ENCODE measurements at places on chromosomes 7 and 10. TPM values are rescaled to one million over a fixed set of nuclear protein-coding genes. Genes with fewer than 3 reads are reported as not detected.
A peak's percentile ranks its signal among the peaks of the same experiment; 100 is the strongest.

Gene PIP
- total RNA-seq, result not detected

- H3K4me3 ChIP-seq, result no peak overlapping the region
- no peaks in the 10 kb centered on the region for H3K27me3 ChIP-seq
- no peaks in the 10 kb centered on the region for H3K36me3 ChIP-seq
- no peak for DNase-seq
Measured at GRCh38 chr7:92761391-92762097, 74.8 kb downstream of the CDK6 start.

DNA sequence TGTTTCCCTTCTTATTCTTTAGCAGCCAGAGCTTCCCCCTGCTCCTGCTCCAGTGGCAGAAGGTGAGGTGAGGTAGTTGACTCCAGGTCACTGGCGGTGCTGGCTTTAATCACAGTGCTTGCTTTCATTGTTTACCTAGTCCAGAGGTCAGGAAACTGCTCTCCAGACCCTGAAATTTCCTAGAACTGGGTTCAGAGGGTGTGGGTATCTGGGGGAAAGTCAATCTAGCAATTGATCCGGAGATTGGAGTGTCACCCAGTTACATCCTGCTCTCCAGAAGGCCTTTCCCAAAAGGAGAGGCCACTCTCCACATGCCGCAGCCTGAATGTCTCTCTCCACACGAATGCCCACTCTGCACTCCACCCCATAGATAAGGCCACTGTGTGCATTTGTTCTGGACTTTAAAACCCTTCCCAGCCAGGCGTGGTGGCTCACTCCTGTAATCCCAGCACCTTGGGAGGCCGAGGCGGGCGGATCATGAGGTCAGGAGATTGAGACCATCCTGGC lies 2.1 kb upstream of the MBL2 start:
- DNase-seq, result no peak
- no peak overlapping the region for H3K27ac ChIP-seq
- H3K36me3 ChIP-seq, result no peaks in the 10 kb centered on the region
- no peak overlapping the region for H3K4me3 ChIP-seq
- H3K4me1 ChIP-seq, result no peaks in the 10 kb centered on the region
- H3K27me3 ChIP-seq, result no peaks in the 10 kb centered on the region

- no peak overlapping the region for H3K4me3 ChIP-seq
- no peak for DNase-seq
- no peaks in the 10 kb centered on the region for H3K27me3 ChIP-seq
Measured at GRCh38 chr7:71630516-71630915, 498.6 kb downstream of the GALNT17 start.

DNA sequence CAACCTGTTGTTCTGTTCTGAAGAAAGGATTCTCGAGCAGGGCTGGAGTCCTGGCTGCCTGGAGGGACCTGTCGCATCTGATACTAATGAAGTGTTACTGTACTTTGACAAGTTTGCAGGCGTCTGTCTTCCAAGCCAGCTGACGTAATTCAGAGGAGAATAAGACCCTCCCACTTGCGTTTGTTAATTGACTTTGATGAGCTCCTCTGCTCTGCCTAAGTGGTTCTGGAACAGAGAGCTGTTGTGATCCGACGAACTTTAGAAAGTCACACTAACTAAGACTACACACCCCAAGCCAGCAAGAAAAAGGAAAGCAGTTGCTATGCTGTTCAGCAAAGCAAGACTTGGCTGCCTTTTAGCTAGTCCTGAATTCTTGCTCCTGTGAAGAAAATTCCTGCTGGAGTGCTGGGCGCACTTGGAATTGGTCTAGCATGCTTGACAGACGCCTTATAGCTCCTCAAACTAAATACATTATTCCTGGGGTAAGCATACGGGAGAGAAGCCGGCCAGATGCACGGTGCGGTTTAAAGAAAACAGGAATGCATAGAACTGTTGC lies 200.3 kb downstream of the CACNB2 start:
- no peaks in the 10 kb centered on the region for H3K27me3 ChIP-seq
- H3K4me3 ChIP-seq, result peak overlapping the region; percentile 9
- no peak overlapping the region for H3K27ac ChIP-seq
- no peaks in the 10 kb centered on the region for H3K36me3 ChIP-seq
- no peaks in the 10 kb centered on the region for H3K4me1 ChIP-seq

GRCh38 chr7:18458830-18459229 lies 36.7 kb upstream of the HDAC9 start:
- H3K27me3 ChIP-seq, result no peaks in the 10 kb centered on the region
- H3K27ac ChIP-seq, result no peak overlapping the region
- DNase-seq, result no peak
- H3K4me3 ChIP-seq, result no peak overlapping the region
- no peaks in the 10 kb centered on the region for H3K4me1 ChIP-seq

Measured in colonic mucosa (tissue), 4 donors.